NCI-H146 (cell line): ENCODE measurements at places on chromosomes 12 and 14.

- DNase-seq = no peak
Observed at GRCh38 chr12:41856228-41856627, 288.4 kb downstream of the GXYLT1 start.

DNA sequence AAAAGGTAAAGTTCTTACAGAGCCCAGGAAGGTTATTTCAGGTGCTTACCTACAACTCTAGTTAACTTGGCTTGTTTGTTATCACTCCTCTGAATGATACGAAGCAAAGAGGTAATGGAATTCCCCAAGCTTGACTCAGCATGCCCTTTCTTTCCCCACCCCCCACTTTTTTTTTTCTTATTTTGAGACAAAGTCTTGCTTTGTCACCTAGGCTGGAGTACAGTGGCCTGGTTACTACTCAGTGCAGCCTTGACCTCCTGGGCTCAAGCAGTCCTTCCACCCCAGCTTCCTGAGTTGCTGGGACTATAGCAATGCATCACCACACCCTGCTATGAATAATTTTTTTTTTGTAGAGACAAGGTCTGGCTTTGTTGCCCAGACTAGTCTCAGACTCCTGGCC lies 17.1 kb upstream of the YBX3 start:
- no peak for DNase-seq

DNA sequence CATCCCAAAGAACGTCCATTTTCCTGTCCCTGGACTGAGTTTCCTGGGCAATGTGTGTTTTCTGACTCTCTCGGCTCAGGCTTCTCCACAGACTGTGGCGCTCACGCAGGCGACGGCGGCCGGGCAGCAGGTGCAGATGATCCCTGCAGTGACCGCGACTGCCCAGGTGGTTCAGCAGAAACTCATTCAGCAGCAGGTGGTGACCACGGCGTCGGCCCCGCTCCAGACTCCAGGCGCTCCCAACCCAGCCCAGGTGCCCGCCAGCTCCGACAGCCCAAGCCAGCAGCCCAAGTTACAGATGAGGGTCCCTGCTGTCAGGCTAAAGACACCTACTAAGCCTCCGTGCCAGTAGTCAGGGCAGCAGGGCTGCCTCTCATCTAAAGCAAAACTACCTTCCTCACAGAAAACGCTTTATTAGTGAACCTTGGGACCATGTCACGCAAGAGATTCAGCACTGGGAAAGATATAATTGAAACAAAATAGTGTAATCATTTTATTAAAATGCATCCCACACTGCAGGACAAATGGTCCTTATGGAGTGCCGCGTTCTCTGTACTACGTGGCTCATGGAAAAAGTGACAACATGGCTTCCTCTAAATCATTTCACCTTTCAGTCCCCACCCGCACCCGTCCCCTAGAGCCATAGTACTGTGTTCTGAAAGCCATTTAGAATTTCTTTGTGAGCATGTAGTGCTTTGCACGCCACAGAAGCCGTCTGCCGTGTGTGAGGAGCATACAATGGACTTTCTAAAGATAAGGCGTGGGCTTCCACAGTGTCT lies 66.6 kb downstream of the DDX51 start:
- DNase-seq = peak; percentile 78

DNA sequence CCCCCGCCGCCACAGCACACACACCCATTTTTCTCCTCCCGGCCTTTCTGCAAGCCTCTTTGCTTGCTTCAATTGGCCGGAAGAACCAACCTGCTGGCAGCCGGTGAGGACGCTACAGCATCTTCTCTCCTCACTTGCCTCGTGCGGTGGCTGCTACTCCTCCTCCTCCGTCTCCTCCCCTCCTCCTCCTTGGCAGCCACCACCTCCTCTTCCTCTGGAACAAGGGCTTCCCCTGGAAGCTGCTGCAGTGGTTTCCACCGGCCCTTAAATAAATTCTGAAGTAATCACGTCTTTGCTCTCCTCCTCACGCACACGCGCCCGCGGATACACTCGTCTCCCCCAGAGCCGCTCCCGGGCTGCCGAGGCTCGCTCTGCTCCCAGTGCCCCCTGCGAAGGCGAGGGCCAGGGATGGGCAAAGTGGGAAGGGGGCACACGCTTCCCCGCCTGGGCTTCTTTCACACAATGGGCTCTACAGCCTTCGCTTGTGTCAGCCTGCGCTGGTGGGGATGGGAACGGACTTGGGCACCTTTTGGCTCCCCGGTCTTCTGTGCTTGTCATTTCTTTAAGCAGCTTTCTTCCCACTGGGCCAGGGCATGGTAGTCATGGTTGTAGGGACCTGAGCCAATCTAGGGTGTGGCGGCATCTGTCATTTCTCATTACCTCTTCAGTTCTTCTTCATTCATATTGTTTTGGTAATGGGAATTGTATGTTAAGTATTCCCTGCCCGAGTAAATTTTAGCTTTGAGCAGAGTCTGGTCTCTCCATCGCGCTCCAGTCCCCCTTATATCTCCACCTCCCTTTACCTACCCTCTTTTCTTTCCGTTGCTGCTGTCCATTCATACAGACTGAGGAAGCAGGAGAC lies at the start of gene PPFIA2:
Gene PPFIA2, minus strand, starts transcription at position 161 of the 862 bp plus-strand sequence.
- DNase-seq = peak; percentile 90

DNA sequence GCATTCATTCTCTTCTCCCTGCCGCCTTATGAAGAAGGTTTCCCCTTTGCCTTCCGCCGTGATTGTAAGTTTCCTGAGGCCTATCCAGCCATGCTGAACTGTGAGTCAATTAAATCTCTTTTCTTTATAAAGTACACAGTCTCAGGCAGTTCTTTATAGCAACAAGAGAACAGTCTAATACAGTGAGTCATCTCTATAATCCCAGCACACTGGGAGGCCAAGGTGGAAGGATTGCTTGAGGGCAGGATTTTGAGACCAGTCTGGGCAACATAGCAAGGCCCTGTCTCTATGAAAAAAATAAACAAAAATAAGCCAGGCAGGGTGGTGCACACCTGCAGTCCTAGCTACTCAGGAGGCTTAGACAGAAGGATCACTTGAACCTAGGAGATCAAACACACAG lies 259.9 kb downstream of the CEP128 start:
- DNase-seq = no peak

GRCh38 chr12:108728820-108729611 lies 2.3 kb downstream of the CORO1C start:
- no peak for DNase-seq

- DNase-seq = no peak
Observed at GRCh38 chr12:71005166-71005565, 84.6 kb upstream of the PTPRR start.

- no peak for DNase-seq
Observed at GRCh38 chr12:29562110-29562804, 64.8 kb upstream of the OVCH1 start.

GRCh38 chr12:20527417-20528163 lies 159.3 kb downstream of the PDE3A start:
- DNase-seq = no peak

GRCh38 chr14:92321701-92322100 lies 1.3 kb upstream of the SLC24A4 start:
- DNase-seq = no peak

DNA sequence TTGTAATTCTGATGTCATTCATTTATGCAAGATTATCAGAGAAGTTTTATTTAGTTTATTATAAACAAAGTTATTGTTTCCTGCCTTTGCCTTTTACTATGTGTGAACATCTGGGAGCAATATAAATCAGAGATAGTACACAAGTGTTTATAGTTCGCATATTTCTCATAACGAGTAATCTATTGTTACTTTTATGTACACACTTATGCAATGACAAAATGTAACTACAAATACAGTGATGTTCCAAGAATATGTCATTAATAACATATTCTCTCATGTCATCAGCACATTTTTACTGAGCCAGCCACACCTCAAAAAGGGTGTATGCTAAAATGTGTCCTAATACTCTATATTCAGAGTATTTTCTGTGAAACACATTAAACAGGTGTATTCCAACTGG lies 243.2 kb downstream of the ALX1 start:
- DNase-seq = no peak

- no peak for DNase-seq
Observed at GRCh38 chr12:67624355-67624754, 24.2 kb upstream of the DYRK2 start.

- DNase-seq = no peak
Observed at GRCh38 chr12:116898669-116899068, 12.1 kb upstream of the FBXW8 start.

GRCh38 chr14:100149851-100150611 lies 9.4 kb downstream of the DEGS2 start:
- no peak for DNase-seq

GRCh38 chr12:27534060-27534764 lies 10.2 kb downstream of the PPFIBP1 start:
- DNase-seq = no peak

GRCh38 chr12:25264862-25265261 lies 14.1 kb upstream of the KRAS start:
- DNase-seq = no peak

DNA sequence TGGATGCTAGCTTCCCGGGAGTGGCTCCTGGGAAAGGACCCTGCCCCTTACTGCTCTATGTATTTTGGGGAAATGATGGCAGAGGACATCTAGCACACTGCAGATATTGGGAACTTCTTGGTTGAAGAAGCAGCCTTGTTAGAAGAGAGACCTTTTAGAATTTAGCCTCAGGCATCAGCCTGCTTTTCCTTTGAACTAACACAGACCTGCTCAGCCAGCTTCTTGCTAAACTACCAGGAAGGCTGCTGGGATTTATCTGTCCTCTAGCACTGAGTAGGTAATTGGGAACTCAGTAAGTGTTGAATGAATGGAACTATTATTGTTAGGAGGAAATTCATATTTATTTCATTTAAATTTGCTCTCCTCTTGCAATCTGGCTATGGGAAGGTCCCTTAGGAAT lies 77.3 kb downstream of the DRAM1 start:
- DNase-seq = no peak

GRCh38 chr14:82935691-82936090 lies 1402.0 kb upstream of the SEL1L start:
- no peak for DNase-seq

- peak; percentile 37 for DNase-seq
Observed at GRCh38 chr12:103930787-103931735, 851 bp downstream of the HSP90B1 start.

DNA sequence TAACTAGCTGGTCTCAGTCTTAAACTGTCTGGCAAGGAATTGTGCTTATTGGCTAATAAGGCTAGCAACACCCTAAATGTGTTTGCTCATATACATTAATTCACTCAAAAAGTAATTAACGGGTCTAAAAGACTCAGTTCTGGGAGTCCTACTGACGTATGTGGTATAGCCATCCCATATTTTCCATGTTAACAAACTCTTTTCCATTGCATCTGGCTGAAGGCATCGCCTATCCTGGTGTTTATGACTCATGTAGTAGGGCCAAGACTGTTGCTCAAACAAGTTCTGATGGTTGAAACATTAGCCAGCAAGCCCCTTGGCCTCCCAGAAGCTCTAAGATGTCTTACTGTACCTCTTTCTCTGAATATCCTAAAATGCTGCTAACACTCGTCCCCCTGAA lies 98.5 kb downstream of the PHLDA1 start:
- no peak for DNase-seq

DNA sequence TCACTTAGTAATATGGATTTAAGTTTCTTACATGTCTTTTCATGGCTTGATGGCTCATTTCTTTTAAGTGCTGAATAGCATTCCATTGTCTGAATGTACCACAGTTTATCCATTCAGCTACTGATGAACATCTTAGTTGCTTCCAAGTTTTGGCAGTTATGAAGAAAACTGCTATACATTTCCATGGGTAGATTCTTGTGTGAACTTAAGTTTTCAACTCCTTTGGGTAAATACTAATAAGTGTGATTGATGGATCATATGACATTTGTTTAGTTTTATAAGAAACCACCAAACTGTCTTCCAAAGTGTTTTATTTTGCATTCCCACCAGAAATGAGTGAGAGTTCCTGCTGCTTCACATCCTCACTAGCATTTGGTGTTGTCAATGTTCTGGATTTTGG lies 119.2 kb downstream of the NAV3 start:
- DNase-seq = no peak

DNA sequence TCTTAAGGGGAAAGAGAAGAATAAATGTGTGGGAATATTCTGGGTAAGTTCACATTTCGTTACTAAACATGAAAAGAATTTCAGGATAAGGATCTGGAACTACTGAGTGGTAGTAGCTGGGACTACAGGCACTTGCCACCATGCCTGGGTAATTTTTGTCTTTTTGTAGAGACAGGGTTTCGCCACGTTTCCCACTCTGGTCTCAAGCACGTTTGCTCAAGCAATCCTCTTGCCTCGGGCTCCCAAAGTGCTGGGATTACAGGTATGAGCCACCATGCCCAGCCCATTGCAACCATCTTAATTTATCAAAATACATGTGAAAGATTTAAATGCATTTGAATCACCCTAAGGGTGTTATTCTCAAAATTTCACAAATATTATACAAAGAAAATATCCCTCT lies 26.4 kb downstream of the ITPR2 start:
- DNase-seq = no peak

DNA sequence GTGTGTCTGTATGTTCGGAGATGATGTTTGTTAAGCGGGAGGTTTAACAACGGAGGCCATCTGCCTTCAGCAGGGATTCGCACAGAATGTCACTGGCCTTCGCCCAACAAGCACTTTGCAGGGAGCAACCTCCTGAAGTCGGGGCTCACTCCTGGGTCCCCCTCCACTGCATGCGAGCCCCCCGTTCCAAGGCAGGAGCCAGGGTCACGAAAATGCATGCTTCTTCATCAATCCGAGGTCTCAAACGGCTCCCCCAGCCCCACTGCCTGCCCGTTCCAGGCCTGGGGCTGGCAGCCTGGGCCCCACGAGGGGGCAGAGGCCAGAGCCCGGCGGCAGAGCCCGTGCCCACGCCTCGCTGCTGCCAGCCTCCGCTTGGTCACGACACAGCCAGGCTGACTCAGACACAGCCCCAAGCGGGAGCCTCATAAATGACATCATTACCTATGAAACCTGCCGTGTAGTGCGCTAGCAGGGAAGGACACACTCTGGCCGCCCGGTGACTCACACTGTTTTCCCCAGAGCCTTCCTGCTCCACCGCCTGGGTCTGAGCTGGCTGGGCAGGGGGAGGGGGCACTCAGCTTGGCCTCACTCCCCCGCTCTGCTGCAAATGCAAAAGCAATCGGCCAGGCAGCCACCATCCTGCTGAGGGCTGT lies 169.5 kb upstream of the RTL1 start:
- peak; percentile 39 for DNase-seq

DNA sequence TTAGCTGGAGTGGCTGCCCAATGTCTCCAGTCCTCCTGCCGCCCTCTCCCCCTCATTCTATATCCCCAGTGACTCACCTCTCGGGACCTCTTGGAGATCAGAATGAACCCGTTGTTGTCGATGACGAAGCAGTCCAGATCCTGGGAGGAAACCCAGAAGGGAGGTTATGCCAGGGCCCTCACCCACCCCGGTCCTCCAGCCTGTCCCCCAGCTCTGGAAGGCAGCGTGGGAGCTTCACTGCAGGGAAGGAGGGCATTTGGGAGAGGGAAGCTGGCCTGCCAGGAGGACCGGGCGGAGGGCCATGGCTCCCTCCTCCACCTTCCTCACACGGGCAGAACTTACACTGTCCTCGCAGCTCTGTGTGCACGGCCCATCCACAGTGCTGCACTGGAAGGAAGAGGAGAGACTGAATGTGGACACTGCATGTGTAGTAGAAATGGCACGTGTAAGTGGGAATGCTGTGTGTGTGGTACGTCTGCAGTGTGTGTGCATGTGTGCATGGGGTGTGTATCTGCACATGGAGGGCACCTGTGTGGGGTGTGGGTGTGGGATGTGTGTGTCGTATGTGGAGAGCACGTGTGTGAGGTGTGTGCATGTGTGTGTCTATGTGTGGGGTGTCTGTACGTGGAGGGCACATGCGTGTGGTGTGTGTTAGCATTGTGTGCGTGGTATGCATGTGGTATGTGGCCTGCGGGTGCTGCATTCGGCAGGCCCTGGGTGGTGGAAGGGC lies 10.0 kb upstream of the LRTM2 start:
- no peak for DNase-seq
